NAMALWA (cell line): ENCODE measurements at places on chromosomes 4 and X.

- no peak for DNase-seq
Observed at GRCh38 chr4:174464949-174465348, 57.3 kb downstream of the HPGD start.

DNA sequence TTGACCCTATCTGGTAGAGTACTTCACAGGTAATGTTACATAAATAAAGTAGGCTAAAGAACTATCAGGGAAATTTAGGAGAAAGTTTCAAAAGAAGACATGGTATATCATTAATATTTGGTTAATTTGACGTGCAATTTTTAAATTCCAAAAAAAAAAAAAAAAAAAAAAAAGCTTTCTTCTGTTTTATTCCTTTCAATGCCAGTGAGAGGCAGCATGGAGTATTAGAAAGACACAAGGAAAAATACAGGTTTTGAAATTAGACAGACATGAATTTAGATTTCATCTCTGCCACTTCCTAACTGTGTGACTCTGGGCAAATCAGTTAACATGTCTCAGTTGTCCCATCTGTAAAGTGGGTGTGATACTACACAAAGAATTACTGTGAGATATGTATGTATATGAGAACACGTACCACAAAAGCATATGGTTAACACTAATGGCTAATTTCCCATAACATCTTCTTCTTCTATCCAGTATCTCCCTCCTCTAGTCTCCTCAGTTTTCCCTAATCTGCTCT lies 132.5 kb downstream of the GPC3 start:
- DNase-seq = no peak

GRCh38 chrX:93591398-93591797 lies 82.0 kb downstream of the NAP1L3 start:
- DNase-seq = no peak

DNA sequence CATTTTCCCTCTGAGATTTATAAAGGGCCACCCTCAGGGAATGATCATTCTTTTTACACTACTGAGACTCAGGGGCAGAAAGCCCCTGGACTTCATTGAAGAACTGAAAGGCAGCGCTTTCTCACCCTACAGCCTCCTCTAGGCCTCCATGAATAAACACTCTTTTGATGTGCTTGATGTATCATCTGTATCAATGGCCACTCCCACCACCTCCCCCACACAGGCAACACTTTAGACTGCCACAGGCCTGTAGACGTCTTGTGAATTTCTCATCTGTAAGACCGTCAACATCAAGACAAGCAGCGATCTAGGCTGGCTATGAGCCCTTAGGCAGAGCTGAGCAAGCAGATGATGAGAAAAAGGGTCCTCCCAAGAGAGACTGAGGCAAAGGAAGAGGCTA lies 123.2 kb downstream of the HUWE1 start:
- no peak for DNase-seq

DNA sequence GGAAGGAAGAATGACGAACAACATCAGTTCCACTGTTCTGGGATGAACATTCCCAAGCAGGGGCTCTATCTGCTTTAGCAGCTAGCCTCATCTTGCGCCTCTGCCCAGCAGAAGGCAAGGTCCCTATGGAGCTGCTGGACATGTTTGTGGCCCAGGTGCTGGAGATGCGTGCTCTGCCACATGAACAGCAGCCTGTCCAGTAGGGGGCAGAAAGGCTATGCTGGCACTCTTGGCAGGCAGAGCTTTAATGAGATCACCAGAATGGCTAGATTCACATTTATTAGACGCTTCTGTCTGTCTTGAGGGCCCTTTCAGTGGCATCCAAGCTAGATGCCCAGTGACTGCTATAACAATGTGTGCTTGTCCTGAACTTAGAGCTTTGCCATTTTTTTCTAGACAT lies 1826.0 kb downstream of the STIM2 start:
- peak; percentile 62 for DNase-seq

DNA sequence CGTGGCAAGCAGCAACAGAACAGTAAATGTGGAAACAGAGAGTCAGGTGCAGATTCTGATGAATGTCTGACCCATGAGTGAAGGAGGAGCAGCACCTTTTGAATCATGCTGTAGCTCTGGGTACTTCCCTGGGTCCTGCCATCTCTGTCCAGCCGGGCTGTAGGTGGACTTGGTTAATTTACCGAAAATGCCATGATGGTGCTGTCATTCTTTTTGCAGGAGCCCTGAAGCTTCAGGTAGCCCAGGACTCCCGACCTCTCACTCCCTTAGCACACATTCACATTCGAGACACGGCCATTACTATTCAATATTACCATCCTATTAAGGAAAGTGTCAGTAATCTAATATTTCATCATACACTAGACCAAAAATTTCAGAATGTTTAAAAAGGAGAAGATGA lies 320.9 kb downstream of the STK32B start:
- no peak for DNase-seq
